ENCODE measurements at places on chromosomes 7 and 10. TPM values are rescaled to one million over a fixed set of nuclear protein-coding genes. Genes with fewer than 3 reads are reported as not detected.

NME8 gene
- not detected for polyA plus RNA-seq

SLC12A9 gene
- 34.6 TPM for polyA plus RNA-seq

AUTS2 gene
- 16.8 TPM for polyA plus RNA-seq

GRM3 gene
- 0.02 TPM for polyA plus RNA-seq
